ENCODE measurements at places on chromosomes 7 and 10.

DNA sequence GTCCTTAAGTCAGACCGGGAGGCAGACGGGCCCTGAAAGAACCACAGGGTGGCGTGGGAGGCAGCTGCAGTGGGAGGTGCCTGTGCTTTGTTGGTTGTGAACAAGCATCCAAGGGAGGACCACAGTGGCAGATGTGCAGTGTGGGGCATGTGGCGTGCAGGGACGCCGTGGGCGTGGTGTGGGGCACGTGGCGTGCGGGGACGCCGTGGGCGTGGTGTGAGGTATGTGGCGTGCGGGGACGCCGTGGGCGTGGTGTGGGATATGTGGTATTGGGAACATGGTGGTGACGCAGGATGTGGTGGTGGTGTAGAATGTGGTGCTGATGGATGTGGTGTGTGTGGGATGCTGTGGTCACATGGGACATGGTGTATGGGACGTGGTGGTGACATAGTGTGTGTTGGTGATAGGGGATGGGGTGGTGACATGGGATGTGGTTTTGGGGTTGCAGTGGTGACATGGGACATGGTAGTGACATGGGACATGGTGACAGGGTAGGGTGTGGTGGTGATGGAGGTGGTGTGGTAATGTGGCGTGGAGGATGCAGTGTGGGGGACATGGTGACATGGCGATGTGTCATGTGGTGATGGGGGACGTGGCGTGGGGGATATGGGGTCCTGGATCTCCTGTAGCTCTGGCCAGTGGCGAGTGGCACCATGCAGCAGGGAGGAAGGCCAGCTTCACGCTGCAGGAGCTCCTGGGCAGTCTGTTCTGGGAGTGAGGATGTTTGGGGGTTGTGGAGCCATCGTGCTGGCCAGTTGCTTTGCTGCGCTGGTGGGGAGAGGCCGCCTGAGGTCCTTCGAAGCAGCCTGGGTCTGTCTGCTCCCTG, 78.8 kb downstream of the INPP5A start:
- peak; percentile 17 for DNase-seq

- no peak for DNase-seq
These were observed 225.7 kb upstream of the AOAH start for GRCh38 chr7:36949711-36950600.

- no peak for DNase-seq
These were observed 26.4 kb downstream of the SSMEM1 start for GRCh38 chr7:130234078-130234477.

GRCh38 chr7:117718116-117718835, 155.0 kb downstream of the CTTNBP2 start:
- DNase-seq, result no peak

GRCh38 chr7:27156916-27157701, 634 bp upstream of the HOXA7 start:
- DNase-seq, result no peak

- DNase-seq, result no peak
These were observed 68.1 kb upstream of the NPTX2 start for GRCh38 chr7:98548971-98549370.

GRCh38 chr7:47071866-47072265, 510.0 kb downstream of the TNS3 start:
- no peak for DNase-seq

- DNase-seq, result no peak
These were observed 186.2 kb upstream of the MTPN start for GRCh38 chr7:136163340-136163801.

GRCh38 chr10:96264938-96265337, 6.4 kb downstream of the BLNK start:
- DNase-seq, result no peak

DNA sequence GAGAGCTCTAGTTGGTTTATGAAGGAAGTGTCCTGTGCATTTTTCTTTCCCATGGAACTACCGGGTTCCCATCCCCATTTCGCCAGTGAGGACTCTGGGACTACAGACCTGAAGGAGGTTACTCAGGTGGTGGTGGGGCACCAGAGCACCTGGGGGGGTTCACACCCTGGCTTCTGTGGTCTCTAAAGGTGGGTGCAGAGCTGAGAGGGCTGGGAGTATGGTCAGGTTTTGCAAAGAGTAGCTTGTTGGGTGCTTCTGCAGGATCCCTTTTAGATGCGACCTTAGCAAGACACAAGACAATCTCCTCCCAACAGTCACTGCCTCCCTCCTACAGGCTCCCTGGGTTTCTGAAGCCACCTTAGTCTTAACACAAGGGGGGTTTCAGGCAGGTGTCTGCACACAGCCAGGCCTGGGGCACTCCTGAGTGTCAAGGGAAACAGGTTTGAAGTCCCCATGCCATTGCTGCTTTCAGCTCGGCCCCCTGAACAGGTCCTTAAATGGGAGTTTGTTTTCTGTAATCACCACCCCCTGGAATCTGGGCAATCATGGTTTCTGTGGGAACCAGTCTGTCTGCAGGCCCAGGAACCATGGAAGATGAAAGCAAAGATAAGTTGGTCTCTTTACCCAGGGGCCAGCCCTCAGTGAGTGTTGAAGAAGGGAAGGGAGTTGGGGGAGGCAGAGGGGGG, 9.9 kb upstream of the CXCL12 start:
- DNase-seq, result no peak

GRCh38 chr10:53079283-53079682, 306.7 kb upstream of the MBL2 start:
- no peak for DNase-seq

DNA sequence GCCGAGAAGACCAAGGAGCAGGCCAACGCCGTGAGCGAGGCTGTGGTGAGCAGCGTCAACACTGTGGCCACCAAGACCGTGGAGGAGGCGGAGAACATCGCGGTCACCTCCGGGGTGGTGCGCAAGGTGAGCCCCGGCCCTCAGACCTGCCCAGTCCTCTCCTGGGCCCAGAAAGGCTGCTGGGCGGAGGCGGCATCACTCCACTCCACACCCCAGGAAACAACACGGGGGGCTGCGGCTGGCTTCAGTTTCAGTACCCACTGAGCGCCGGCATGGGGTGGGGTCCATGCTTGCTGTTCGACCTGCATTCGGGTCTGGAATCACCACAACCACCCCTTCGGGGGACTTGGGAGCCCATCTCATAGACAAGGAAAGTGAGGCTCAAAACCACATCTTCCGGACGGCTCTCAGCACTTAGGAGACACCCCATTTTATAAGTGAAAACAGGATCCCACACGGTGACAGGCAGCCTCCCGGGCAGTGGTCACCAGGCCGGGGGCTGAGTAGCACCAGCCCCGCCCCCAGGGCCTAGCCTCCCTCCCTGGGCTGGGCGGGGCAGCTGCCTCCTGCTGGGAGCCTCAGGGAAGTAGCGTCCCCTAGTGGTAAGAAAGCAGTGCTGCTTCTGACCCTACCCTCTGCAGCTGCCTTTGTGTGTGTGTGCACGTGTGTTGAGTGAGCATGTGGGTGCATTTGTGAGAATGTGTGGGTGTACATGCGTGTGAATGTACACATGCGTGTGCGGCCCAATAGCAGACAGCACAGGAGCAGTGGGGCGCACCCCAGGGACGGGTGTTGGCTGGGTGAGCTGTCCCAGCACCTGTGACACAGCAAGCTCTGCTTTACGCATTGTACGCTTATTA, 1.8 kb downstream of the SNCG start:
- peak; percentile 35 for DNase-seq

DNA sequence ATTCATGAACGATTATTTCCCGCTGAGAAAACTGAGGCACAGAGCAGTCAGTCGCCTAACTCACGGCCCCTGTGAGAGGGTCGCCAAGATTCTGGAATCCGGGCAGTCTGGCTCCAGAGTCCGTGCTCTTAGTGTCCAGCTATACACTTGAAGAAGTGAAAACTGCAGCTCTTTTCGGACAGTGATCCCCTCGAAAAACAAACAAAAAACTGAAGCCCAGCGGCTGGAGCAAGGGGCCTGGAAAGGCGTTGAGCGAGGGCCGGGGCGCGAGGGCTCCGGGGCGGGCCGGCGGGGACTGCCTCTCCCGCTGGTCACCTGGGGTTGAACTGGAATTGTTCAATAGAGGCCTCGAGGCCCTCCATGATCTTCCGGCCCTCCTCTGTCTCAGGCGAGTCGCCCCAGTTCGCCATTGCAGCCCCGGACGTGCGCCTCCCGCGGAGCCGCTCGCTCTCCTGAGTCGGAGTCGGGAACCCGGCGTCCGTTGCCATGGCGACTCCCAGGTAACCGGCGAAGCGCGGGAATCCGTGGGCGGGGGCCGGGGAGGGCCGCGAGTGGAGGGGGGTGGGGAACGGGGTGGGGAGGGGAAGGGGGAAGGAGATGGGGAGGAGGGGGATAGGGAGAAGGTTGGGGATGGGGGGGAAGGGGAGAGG, 881 bp downstream of the C10orf67 start:
- peak; percentile 49 for DNase-seq

DNA sequence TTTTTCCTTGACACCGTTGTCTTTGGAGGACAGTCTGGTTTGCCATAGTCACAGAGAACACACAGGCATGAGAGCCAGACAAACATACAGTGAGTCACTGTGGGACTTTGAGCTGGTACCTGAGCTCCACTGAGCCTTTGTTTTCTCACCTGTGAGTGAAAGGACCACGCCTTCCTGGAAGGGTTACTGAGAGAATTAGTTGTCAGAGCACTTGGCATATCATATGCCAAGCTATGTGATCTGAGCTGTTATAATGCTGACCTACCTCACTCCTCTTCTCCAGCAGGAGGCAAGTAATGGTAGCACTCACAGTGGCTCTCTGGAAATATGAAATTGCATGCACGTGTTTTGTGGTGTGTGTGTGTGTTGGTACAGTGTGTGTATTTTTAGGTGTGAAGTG, 59.7 kb downstream of the CXCL12 start:
- DNase-seq, result no peak

DNA sequence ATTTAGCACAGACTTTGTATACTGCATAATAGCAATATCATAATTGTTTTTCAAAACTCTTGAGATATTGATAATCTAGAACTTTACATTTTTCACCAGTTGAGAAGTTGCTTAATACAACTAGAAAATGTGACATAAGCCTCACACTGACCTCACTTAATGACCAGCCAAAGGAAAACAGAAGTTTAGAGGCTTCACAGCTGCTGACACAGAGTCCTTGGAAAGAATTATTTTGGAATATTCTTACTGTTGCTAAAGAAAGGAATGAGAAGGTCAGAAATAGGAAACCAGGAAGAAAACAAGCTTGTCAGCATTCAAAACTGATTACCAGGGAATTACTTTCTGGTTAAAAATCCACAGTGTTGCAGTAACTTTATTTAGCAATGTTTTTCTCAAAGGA, 35.5 kb upstream of the WASL start:
- DNase-seq, result no peak

GRCh38 chr7:69732203-69732602, 133.9 kb downstream of the AUTS2 start:
- no peak for DNase-seq

GRCh38 chr7:22542669-22543068, 42.7 kb upstream of the STEAP1B start:
- DNase-seq, result no peak

GRCh38 chr7:77679608-77680007, 16.7 kb upstream of the RSBN1L start:
- no peak for DNase-seq

DNA sequence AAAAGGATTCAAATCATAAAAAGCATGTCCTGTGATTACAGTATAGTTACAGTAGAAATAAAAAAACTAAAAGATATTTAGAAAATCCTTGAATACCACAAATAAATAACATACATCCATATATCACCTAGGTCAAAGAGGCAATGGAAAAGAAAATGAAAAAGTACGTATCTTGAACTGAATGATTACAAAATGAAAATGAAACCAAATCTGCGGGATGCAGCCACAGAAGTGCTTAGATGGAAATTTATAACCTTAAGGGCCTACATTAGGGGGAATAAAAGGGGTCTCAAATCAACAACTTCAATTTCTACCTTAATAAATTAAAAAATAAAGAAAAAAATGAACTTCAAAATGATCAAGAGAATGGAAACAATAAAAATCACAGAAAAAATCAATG, 879.0 kb upstream of the CELF2 start:
- DNase-seq, result no peak

GRCh38 chr7:26317211-26317610, 25.5 kb downstream of the SNX10 start:
- DNase-seq, result no peak

GRCh38 chr10:110636932-110637557, 7.1 kb upstream of the RBM20 start:
- no peak for DNase-seq

DNA sequence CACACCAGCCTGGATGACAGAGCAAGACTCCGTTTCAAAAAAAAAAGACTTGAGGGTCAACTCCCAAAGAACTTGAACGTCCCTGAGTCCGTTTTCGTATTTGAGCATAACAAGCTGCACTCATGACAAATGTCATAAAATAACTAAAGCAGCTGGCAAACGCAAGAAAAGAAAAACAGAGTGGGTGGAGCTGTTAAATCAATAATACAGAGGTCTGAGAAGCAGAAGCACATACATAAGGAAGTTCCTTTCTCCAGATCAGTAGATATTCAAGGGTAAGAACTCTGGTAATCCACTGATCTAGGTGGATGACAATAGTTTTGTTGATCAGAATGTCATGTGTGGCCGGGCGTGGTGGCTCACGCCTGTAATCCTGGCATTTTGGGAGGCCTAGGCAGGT, 150.1 kb downstream of the FAM107B start:
- no peak for DNase-seq

DNA sequence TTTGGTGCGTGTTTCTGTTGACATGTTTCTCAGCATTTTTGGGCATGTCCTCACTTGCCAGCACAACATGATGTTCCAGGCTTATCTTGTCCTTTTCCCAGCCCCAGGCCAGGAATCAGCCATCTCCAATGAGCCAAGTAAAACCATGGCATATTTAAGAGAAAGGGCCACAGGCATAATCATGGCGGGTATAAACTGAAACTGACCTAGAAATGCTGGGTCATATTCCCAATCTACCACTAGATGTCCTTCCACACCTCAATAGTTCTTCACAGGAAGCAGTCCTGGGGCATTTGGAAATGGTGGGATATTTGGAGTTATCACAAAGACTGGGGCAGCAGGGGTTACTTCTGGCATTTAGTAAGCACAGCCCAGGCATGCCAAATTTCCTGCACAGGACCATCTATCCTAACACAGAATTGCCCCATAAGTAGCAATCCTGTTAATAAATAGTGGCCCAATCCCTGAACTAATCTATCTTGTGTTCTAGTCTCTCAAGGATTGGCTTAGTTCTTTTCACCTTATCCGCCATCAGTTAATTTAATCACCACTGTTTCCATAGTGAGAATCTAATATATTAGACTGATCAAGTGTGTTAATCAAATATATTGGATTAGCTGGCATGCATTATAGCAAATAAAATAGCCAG, 101.6 kb downstream of the NPSR1 start:
- DNase-seq, result no peak

DNA sequence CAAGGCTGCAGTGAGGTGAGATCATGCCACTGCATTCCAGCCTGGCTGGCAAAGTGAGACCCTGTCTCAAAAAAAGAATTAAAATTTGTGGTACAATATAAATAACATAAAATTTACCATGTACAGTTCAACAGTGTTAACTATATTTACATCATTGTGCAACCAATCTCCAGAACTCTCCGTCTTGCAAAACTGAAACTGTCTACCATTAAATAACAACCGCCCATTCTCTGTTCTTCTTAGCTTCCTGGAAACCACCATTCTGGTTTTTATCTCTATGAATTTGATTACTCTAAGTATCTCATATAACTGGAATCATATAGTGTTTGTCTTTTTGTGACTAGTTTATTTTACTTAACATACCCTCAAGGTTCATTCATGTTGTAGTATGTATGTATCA, 167.6 kb downstream of the AUTS2 start:
- DNase-seq, result no peak
